ENCODE measurements at places on chromosomes 5 and 9.

- DNase-seq, result peak; percentile 33
Observed at GRCh38 chr9:124793015-124793541, 16.1 kb downstream of the OLFML2A start.

DNA sequence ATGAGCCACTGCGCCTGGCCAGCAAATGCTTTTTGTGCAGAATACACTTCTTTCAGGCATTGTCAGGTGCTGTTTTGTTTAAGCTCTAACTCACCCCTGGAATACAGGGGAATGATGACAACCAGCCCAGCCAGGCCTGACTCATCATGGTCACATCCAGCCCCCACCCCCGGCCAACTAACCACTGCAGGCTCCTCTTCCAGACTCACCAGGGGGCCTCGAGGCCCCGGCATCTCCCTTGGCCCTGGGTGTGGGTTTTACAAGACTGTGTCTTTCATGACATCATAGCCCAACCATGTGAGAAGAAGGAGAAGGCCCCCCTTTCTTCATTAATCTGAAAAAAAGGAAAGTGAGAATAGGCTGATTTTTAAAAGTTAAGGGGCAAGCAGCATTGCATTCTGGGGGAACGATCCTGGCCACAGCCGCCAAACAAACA is 35.5 kb downstream of the OLFML2A start:
- peak; percentile 89 for DNase-seq

- DNase-seq, result no peak
Observed at GRCh38 chr9:125496313-125496834, 210.6 kb downstream of the MAPKAP1 start.

- peak; percentile 54 for DNase-seq
Observed at GRCh38 chr5:13957032-13957645, 12.7 kb upstream of the DNAH5 start.

- no peak for DNase-seq
Observed at GRCh38 chr5:53464722-53465121, 15.7 kb upstream of the FST start.

GRCh38 chr5:52894451-52894850 is 94.7 kb upstream of the ITGA2 start:
- no peak for DNase-seq

- no peak for DNase-seq
Observed at GRCh38 chr5:175795959-175796358, 75.4 kb upstream of the CPLX2 start.

DNA sequence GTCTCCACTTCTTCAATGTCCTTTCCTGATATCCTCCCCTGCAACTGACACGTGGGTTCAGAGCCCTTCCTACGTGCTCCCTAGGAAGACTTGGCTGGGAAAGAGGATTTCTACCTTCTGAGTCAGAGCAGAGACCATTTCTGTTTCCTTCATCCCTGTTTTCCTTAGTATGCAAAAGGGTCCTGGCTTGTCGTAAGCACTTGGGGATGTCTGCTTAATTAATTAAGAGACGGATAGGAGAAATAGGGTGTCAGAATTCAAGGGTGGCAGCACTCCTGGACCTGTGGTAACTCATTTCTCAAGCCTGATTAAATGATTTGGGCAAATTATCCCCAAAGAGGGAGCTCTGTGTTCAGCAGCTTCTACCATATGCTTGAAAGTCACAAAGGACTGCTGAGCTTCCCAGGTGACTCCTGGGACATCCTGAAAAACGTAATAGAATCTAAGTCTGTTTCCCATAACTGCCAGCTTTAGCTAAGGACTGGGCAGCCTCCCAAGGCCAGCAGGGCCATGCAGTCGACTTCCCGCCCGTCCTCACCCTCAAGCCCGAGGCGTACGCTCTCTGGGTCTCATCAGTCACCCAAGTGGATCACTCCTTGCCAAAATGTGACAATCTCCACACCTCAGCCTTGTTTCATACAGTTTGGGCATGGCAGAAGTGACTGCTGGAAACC is 20.5 kb downstream of the ABCA1 start:
- DNase-seq, result peak; percentile 33

DNA sequence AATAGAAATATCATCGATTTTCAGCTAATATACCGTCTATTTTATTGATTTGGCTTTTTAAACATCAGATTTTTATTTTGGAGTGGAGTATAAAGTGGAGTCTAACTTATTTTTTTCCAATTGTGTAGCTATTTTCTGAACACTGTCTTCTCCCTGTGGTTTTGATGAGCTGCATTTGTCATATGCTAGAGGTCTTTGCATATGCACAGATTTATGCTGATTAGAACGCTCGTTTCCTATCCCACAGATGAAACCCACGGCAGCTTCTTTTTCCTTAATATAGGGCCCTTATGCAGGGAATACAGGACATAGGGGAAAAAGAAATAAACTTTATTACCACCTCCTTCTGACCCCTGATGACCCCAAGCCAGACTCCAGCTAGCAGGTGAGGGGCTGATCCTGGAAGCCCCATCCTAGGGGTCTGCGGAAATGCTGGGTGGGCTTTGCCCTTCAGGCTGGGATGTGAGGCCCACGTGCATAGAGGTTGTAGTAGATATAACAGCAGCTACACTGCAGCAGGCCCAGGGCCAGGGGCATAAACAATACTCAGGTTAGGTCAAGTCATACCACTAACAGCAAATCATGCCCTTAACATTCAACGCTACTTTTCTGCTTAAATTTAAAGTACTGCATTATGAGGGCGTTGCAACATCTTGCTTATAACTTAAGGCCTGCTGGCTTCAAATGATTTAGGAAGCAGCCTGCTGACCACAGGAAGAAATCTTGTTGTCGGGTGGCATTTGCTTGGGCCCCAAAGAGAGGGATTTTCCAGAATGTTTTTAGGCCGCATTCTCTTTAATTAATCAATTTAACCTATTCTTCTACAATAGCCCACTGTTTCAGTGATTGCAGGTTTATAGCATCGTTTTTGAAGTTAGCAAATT is 28.5 kb downstream of the MVB12B start:
- no peak for DNase-seq

GRCh38 chr5:31396611-31397295 is 135.1 kb downstream of the DROSHA start:
- no peak for DNase-seq

DNA sequence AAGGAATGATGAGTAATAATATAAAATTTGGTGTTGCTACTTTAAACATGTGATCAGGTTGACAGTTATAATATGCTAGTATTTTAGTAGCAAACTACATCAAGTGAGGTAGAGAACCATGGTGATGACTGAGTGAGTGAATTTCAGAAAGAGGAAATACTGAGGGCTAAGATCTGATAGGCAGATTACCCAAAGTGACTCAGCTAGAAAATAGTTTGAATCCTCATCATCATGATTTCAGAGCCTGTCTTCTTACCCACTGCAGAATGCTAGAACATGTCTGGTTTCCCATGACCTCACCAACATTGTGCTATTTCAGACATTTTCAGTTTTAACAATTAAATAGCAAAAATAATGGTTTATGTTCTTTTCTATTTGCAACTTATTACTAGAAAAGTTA is 602.1 kb downstream of the TAF11L14 start:
- DNase-seq, result no peak

DNA sequence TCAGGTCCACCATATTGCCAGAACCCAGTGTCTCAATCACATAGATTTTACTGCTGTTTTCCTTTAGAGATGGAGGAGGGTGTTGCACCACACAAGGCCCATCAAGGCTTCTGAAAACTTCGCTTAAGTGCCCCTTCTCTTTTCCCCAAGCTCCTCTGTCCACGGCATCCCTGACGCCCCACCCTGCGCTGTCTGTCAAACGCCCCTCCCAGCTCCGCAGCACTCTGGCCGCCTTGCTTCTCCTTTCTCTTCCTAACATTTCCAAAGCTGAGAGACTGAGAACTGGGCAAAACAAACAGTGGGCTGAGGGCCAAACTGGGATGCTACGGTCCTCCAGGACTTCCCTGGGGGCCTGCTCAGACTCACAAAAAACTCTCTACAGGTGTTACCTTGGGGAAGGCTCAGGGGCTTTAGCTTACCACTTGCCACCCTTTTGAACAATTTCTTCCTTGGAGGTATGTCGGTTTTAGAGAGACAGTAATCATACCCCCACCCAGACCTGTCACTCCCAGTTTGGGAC is 28.3 kb upstream of the ERGIC1 start:
- no peak for DNase-seq

DNA sequence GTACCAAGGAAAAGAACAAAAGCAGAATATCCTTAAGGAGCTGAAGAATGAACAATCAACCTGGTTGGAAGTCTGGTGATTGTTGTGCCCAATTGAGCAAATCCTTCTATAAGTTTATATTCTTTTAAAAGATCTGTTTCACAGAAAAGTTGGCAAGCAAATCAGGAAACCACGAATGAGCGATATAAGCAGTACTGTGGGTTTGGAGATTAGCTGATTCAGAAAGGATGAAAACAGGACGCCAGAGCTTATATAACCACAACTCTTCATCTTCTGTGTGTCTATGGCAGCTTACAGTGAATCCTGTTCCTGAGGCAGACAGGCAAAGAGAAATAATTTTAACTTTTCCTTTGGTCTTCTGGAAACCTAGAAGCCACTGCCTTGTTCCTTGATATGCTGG is 61.7 kb downstream of the SLC38A9 start:
- DNase-seq, result no peak

- no peak for DNase-seq
Observed at GRCh38 chr9:115369322-115369957, 251.5 kb upstream of the TNC start.

DNA sequence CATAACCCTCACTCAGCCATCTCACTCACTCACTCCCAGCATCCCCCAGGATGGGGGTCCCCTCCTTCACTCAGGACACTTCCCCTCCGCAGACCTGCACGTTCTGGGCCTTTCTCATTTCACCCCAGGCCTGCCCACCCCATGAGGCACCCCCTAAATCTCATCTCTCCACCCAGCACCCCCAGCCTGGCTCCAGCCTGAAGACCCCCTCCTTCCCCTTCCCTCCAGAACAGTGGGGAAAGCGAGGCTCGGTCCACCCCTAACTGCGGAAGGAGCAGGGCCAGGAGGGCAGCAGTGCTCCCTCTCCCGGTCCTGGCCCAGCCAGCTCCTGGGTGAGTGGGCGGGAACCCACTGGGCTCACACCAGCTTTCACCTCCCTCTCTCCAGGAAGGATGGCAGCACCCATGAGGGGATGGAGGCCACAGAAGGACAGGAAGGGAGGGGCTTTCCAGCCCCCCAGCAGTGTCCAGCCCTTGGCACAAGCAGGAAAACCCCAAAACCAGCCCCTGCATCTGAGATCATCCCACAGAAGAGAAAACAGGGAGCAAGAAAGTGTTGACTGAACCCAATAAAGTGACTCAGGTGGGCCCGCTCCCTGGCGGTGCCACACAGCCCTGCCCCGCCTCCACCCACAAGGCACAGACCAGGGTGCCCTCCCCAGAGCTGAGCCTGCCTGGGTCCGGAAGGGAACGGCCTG is 55.0 kb downstream of the LRSAM1 start:
- no peak for DNase-seq

GRCh38 chr9:102000956-102001355 is 262.5 kb upstream of the GRIN3A start:
- DNase-seq, result no peak

DNA sequence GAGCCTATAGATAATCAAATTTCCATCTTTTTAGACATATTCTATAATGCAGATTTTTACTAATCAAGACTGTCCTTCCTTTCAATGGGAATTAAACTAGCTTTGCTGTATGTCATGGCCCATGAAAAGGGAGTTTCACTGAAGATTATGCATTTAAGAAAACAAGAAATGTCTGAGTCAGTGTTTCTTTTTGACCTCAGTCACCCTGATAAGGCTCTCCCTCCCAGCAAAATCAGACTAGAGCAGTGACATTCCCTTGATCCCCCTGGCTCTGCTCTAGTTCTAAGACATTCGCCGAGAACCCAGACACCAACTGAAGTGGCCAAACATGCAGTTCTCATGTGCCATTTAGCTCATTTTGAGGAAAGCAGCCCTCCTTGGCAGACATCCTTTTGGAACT is 442.0 kb downstream of the ACTL7B start:
- no peak for DNase-seq

DNA sequence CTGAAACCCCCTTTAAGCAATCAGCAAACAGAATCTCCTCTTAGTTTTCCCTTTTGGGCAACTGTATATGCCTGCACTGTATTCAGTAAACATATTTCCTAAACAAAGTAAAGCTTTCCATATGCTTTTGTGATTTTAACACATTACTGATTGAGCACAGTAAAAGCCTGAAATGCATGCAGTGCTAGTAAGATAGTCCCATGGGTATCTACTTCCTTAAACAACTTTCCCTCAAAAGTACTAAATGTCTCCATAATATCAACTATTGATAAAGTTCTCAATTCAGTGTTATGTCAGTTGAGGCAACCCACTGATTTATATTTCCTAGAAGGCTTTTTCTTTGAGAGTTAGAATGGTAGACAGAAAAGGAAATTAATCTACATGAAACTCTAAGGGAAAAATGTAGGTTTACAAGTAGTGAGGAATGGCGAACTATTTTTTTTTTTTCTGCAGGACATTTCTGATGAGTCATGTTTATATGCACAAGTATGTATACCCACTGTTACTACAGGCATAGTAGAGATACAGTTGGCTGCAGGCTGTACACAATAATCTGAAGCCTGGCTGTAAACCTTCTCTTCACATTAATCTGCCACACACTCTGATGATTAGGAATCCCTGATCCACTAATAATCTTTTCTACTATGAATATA is 31.2 kb upstream of the CEP120 start:
- no peak for DNase-seq

DNA sequence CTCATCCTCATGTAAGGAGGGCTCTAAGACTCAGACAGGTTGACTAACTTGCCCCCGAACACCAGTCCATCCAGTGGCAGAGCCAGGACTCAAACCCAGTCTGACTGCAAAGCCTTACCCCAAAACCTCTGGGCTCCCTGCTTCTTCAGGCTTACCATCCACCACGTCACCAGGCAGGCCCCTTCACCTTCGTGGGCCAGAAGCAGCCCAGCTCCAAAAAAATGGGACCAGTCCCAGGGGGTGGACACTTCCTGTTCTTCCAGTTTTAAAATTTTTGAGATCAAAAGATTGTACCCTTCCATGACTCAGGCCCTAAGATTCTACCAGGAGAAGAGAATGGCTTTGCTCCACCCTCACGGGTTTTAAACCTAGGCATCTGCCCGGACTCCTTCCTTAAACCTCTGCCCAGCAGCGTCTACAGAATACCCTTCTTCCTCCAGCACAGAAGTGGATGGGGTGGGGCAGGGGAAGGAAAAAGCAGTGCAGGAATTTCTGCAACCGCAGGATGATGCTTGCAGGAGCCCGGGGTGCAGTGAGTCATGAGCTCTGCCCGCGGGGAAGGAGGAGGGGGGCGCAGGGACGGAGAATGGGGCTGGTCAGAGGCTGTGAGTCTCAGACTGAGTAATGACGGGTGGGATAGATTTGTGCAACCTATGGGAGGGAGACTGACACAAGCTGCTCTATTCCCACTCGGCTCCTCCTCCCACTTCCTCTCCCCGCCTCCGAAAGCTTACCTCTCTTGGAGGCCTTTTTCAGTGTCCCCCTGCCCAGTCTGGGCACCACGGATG is 50.4 kb upstream of the STXBP1 start:
- peak; percentile 99 for DNase-seq

DNA sequence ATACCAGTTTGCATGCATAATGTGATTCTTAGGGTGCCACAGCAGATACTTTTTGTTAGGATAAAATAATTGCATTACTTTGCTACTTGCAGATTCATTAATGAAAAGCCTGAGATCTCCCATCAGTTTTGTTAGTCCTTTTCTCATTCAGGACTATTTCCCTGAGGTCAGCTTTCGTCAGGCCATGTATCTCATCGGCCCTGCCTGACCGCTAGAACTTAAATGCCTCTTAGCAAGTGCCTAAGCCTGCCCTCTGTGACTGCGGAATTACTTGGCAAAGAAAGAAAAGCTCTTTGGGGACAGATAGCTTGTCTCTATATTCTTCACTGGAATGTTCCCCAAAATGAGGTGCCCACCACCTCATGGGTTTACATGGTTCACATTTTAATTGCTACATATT is 147.8 kb downstream of the KCTD16 start:
- no peak for DNase-seq

GRCh38 chr9:128160603-128160987 is 530 bp downstream of the BBLN start:
- no peak for DNase-seq
